C1 segment of cervical spinal cord (tissue), 14 donors: ENCODE measurements at places on chromosomes 3 and 15.

GRCh38 chr15:38486936-38487335, 33.0 kb downstream of the FAM98B start:
- no peak for DNase-seq

GRCh38 chr3:177538750-177539730, 341.8 kb upstream of the TBL1XR1 start:
- no peak for DNase-seq

DNA sequence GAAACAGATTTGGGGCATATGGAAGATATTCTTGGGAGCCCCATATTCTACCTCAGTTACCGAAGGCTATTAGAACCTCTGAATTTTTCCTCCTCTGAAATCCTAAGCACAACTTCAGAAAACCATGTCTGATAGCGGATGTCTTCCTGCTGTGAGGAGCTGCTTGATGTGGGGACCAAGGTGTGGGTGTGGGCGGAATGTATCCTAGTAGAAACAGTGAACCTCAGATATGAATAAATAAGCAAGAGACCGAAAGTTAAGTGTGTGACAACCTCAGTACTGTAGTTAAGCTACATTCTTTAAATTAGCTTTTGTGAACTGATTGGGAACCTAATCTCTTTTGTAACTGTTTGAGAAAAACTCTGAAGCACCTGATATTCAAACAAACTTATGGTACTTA, 46.9 kb downstream of the SENP2 start:
- DNase-seq, result no peak

DNA sequence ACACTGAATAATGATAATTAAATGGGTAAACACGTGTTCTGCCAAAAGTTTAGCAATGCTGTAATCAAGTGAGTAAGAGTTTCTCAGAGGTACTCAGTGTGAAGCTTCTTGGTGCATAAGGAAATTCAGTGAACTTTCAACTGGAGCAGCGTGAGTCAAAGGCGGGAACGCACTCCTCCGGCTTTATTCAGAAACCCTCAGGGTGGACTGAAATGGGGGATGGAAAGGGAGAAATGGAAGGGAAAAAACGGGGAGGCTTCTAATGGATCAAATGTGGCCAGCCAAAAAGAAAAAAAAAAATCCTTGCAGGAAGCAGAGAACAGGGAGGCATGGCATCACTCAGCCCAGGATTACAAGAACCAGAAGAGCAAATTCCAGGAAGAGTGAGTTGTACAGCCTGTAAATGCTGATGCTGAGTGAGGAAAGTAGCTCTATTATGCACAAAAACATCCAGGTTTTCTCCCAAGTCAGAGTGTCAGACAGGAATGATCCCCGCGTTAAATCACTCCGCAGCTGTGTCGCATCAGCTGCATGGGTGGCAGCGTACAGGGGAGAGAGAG, 85.3 kb downstream of the ASB7 start:
- no peak for DNase-seq

GRCh38 chr15:35671197-35671596, 125.2 kb upstream of the DPH6 start:
- no peak for DNase-seq

- DNase-seq, result no peak
Observed at GRCh38 chr15:34793071-34793470, 2.3 kb downstream of the ACTC1 start.

DNA sequence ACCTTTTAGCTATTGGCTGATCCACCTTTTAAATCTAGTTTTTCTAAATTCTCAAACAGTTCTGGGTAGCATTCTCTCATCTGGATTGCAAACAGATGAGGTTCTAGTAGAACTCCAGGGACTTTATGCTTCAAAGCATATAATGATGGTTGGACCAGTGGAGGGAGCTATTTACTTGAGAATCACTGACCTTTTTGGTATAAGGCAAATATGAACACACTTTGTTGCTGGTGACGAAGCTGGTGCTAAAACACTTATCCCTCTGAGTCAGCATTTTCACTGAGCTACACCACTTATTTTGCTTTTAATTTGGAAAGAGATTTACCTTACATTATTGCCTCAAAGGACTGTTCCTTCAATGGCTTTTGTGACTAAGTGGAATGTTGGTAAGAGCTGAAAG, 58.6 kb upstream of the SLITRK3 start:
- DNase-seq, result no peak

- no peak for DNase-seq
Observed at GRCh38 chr15:20358066-20358778, 183.4 kb downstream of the GOLGA6L6 start.

DNA sequence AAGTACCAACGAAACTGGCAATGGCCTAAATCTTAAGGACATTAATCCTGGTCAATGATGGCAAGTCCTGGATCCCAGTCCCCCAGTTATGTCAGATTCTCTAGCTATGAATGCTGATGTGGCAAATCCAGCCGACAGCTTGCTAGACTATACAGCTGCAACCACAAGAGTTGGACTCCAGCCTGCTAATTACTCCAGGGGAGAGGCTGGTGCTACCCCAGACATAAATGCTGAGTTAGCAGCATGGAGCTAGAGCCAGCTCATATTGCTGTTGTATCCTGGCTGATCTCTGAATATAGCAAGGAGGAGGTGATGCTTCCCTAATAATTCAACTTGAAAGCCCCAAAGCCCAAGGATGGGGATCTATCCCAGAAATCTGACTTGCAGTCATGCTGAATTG, 207.1 kb downstream of the LRRN1 start:
- DNase-seq, result no peak

- DNase-seq, result peak; percentile 27
Observed at GRCh38 chr3:182092662-182093262, 381.0 kb downstream of the SOX2 start.

DNA sequence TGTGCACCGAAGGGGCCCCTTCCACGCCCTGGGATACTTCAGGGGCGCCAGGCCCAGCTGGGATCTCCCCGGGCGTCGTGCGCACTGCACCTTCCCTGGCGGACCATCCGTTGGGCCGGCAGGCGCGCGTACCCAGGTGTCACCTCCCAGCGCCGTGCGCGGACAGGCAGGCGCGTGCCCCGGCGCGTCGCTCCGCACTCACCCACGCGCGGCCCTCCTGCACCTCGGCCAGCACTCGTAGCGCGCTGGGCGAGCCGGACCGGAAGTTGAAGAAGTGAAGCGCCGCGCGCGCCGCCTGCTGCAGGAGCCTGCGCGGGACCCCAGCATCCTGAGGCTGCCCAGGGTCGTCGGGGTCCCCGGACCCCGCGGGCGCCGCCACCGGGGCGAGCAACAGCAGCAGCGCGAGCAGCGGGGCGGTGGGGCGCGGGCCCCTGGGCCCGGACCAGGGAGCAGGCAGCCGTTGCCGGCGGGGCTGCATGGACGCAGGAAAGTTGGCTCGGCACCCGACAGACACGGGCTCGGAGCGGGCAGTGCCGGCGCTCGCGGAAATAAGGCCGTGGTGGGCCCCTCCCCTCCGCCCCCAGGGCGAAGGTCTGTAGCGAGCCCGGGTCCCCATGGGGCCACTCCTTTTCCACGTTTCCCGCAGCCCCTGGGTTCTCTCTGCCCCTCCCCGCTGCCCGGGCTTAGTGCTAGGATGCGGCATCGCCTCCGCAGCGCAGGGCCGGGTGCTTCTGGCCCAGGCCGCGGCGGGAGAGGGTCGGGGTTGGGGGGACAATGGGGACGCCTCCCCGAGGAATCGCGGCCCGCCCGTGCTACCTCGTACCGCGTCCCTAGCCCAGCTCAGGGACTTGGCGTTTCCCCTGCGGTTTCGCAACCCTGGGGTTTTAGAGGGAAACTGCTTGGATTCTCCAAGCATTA, at the start of gene RARRES1:
RARRES1 (minus strand) TSS at position 520 of the 918 bp plus-strand sequence; CDS start at position 478, 42 bp downstream.
- DNase-seq, result no peak

DNA sequence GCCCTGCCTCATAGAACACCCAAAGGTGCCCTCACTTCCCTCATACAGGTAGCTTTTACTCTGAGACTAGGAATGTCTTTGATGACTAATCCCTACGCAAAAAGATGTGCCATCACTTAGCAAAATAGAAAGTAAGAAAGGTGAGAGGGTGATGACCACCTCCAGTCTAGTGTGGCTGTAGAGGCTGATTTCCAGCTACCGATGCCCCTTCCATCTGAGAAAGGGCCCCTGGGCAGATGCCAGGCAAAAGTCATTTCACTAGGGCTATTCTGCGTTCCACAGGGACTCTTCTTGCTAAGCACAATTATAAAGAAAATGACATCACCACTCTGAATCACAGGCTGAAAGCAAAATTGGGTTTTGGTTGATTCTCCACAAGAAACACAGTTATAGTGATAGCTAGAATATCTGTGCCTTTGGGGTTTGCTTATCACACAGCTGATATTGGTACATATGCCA, 77.4 kb downstream of the RBPMS2 start:
- DNase-seq, result peak; percentile 30

GRCh38 chr15:66630801-66631351, 65.1 kb upstream of the LCTL start:
- no peak for DNase-seq

DNA sequence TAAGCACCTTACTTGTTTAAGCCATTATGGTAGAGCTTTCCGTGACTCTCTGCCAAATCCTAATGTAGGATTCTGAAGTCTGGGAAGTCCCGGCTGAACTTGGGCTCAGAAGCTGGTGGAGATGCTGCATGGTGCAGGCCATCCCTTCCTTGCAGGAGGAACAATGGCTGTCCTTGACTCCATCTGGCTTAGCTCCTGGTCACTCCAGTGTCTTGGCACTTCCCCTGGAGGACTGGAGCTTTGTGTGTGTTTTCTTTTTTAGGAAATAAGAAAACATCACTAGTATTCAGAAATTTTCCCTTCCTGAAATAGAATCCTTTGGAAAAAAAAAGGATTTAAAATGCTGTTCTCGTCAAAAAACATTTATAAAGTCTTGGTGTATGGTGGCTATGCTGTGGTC, 209.3 kb upstream of the ROPN1 start:
- DNase-seq, result no peak

DNA sequence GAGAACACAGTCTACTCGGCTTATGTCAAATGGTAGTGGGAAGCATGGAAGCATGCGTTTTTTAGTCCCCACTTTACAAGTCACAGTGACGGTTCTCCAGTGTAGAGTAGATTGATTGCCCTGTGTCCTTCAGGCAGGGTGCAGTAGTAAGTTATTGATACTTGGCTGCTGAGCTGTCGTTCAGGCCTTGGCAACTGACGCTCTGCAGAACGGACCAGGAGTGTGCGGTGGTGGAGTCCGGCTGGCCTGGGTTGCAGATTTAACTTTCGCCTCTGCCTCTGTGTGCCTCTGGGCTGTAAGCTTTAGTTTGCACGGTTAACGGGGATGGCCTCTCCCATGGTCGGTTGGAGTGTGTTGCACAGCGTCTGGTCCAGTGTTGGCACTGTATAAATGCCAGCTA, 58.6 kb downstream of the IGF1R start:
- DNase-seq, result no peak

GRCh38 chr3:25289663-25290062, 138.4 kb upstream of the RARB start:
- DNase-seq, result no peak

DNA sequence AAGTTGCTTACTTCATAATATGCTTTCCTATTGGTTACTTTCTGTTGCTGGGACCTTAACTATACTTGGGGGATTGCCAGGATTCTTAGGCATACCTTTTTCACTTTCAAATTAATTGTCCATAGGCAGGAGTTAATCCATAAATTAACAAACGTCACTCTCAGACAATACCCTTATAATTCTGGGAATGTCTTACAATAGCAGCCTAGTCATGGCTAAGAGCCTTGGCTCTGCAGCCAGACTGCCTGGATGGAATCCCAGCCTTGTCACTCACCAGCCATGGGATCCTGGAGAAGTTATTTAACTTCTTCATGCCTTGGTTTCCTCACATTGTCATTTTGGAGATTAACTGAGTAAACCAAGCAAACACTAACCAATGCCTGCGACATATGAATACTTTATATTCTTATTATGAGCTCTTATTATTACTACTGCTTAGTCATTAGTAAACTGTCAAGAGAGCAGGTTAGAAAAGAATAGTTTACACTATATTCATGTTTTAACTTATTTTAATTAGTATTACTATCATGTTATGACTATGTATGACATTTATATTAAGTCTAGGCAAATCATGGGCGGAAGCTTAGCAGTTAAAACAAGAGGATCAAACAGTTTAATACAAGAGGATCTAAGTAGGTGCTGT, 29.0 kb downstream of the GYG1 start:
- DNase-seq, result no peak

- DNase-seq, result no peak
Observed at GRCh38 chr3:21477541-21478288, 273.3 kb downstream of the ZNF385D start.

DNA sequence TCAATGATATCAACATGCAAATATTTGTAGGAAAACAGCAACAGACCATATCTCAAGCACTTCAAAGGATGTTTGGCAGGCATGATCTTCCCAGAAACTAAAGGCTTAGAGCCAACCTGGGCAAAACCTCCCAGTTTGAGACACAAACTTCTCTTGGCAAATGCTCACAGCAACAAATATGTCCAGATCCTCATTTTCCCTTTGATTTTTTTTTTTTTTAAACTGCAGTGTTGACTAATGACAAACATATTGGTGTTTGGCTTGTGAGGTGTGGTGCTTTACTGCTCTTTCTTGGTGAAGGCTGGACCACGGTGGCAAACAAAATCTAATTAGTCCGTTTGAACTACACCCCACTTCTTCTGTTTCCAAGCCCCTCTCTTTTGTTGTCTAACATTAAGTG, 87.2 kb downstream of the EBLN2 start:
- no peak for DNase-seq

- no peak for DNase-seq
Observed at GRCh38 chr15:38475361-38475760, 21.4 kb downstream of the FAM98B start.

DNA sequence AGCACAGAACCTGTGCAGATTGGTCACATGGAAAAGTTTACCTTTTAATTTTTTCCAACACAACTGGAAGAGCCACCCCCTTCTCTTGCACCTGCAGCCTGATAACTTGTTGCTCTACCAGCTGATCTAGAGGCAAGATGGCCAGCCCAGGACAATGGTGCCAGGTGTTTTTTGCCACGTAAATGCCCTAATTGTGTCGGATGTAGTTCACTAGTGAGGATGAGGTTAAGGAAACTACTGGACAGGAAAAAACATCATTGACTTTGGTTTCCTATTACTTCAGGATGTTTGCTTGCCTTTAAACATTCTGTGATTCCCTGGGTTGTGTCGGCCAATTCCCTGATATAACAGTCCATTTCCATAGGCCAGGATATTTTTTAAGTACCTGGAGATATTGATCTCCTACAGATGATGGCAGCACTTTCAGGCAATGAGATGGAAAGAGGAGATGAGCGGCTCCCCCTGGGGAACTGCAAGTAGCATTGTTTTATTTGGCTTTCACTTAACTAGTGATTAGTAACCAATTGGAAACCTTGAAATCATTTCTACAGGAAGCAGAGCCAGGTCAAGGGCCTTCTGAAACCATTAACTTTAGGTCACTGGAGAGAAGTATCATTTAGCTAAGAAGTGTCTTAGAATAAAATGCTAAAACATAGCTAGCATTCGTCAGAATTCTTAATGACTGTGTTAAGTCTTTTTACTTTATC, 72.5 kb downstream of the OSBPL10 start:
- no peak for DNase-seq

- no peak for DNase-seq
Observed at GRCh38 chr3:42827654-42828053, 18.4 kb downstream of the ACKR2 start.

- DNase-seq, result no peak
Observed at GRCh38 chr3:189406148-189406547, 225.0 kb upstream of the TP63 start.

GRCh38 chr3:111314898-111315297, 227.1 kb upstream of the CD96 start:
- DNase-seq, result no peak
